Activated CD4-positive, alpha-beta memory T cell treated with anti-CD3 and anti-CD28 coated beads for 36 hours (primary cell): ENCODE measurements at places on chromosomes 11 and 22. TPM values are rescaled to one million over a fixed set of nuclear protein-coding genes. Genes with fewer than 3 reads are reported as not detected.

The TMEM151A gene
- not detected for total RNA-seq

The OR5P2 gene
- not detected for total RNA-seq

The EPS8L2 gene
- 12.6 TPM for total RNA-seq

The OR8D4 gene
- not detected for total RNA-seq

The CHADL gene
- total RNA-seq, result 0.12 TPM

The LRRC74B gene
- total RNA-seq, result not detected

- no peak overlapping the region for H3K4me3 ChIP-seq
- H3K4me1 ChIP-seq, result no peaks in the 10 kb centered on the region
- H3K27ac ChIP-seq, result no peak overlapping the region
- no peaks in the 10 kb centered on the region for H3K27me3 ChIP-seq
- no peak for DNase-seq
- no peaks in the 10 kb centered on the region for H3K36me3 ChIP-seq
Measured at GRCh38 chr11:26947904-26948639, 45.8 kb upstream of the FIBIN start.

- no peak for DNase-seq
- H3K4me1 ChIP-seq, result peaks cover 6% of the 10 kb centered on the region
- H3K27ac ChIP-seq, result no peak within 1 kb of the TSS
Measured at GRCh38 chr22:37519268-37520195, at the start of gene CARD10. CARD10 (minus strand) TSS chr22:37519415; CDS start chr22:37519200, 215 bp downstream.

GRCh38 chr11:2102132-2102882 is 36.9 kb downstream of the IGF2 start:
- no peak overlapping the region for H3K27ac ChIP-seq
- H3K4me3 ChIP-seq, result no peak overlapping the region
- peaks cover 3% of the 10 kb centered on the region for H3K27me3 ChIP-seq
- DNase-seq, result no peak

DNA sequence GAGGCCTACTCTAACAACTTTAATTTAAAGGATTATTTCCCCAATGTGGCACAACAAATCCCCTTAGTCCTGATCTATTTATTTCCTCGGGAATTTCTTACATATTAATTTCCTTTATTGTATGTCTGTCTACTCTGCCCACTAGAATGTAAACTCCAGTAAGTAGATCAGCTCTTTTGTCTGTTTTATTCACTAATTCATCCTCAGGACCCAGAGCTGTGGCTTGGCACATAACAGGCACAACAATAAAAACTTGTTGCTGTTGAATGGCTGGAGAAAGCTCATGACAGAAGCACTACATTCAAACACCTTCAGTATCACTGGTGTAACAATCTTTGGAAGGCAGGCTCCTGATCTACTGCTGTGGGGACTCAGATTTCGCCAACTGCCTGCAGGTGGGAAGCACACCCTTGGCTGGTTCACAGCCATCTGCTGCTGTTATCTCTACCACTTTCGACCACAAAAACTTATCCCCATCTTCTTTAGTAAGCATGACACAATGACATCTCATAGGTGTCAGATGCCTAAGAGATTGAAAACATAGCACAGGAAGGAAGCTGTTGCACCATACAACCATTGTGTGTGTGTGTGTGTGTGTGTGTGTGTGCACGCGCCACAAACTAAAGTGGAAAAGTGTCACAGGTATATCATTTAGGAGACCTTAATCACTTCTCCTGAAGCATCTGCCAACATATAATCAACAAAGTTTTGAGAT is 11.9 kb downstream of the HIRA start:
- peaks cover 55% of the 10 kb centered on the region for H3K4me1 ChIP-seq
- DNase-seq, result peak; percentile 73
- peaks cover 2% of the 10 kb centered on the region for H3K36me3 ChIP-seq

- no peaks in the 10 kb centered on the region for H3K36me3 ChIP-seq
- H3K4me1 ChIP-seq, result no peaks in the 10 kb centered on the region
- no peak for DNase-seq
- no peaks in the 10 kb centered on the region for H3K27me3 ChIP-seq
Measured at GRCh38 chr22:43239956-43240355, 53.0 kb upstream of the TTLL12 start.

GRCh38 chr22:49958931-49959781 is 1.4 kb upstream of the PIM3 start:
- no peak for DNase-seq
- H3K27me3 ChIP-seq, result no peaks in the 10 kb centered on the region
- peaks cover 14% of the 10 kb centered on the region for H3K4me1 ChIP-seq
- H3K4me3 ChIP-seq, result peak overlapping the region; percentile 83

DNA sequence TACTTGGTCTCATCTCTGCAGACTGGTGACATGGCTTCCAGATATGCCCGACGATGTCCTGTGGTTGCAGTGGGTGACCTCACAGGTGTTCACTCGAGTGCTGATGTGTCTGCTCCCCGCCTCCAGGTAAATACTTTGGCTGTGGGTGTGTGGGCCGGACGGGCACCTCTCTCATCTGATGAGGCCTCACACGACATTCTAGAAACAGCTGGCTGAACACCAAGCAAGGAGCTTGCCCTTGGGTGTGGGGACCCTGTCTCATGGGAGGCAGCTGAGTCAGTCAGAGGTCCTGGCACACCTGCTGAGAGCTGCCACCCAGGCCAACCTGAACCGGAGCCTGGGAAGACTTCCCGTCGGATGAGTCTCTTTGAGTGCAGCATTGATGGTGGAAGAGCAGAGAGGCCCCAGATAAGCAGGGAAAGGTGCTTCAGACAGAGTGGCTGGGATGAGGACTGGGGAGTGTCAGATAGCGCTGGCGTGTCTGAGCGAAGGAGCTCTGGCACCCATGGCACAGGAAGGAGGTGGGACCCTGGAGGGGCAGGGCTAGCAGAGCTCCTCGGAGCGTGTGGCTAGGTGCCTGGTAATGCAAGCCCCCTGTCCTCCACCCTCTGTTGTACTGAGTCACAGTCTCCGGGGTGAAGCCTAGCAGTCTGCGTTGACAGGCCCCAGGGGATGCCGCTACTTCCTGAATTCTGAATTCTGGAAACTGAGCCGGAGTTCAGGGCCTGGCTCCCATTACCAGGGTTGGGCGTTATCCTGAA is 10.4 kb upstream of the SAMM50 start:
- DNase-seq, result no peak
- H3K27me3 ChIP-seq, result peaks cover 4% of the 10 kb centered on the region
- H3K4me3 ChIP-seq, result no peak overlapping the region
- no peak overlapping the region for H3K27ac ChIP-seq
- no peaks in the 10 kb centered on the region for H3K4me1 ChIP-seq

- no peak overlapping the region for H3K27ac ChIP-seq
- H3K27me3 ChIP-seq, result peaks cover 1% of the 10 kb centered on the region
- no peak overlapping the region for H3K4me3 ChIP-seq
- no peaks in the 10 kb centered on the region for H3K4me1 ChIP-seq
- DNase-seq, result no peak
Measured at GRCh38 chr11:105273660-105274280, 134.2 kb upstream of the CARD18 start.

DNA sequence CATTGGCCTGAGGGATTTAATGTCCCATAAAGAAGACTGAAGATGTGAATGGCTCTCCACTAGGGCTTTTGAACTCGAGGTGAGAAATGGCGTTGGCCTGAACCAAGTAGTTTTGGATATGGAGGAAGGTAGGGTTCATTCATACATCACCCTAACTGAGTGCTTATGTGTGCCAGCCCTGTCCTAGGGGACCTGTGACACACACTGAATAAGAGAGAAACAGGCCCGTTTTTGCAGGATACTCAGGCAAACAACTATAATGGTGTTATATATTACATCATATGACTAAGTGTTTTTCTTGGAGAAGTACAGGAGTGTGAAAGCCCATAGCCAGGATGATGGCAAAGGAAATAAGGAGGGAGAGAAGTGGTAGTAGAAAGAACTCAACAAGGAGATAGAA is 368.1 kb downstream of the TMEM135 start:
- H3K36me3 ChIP-seq, result no peaks in the 10 kb centered on the region
